ENCODE measurements at places on chromosomes 13 and 19.

DNA sequence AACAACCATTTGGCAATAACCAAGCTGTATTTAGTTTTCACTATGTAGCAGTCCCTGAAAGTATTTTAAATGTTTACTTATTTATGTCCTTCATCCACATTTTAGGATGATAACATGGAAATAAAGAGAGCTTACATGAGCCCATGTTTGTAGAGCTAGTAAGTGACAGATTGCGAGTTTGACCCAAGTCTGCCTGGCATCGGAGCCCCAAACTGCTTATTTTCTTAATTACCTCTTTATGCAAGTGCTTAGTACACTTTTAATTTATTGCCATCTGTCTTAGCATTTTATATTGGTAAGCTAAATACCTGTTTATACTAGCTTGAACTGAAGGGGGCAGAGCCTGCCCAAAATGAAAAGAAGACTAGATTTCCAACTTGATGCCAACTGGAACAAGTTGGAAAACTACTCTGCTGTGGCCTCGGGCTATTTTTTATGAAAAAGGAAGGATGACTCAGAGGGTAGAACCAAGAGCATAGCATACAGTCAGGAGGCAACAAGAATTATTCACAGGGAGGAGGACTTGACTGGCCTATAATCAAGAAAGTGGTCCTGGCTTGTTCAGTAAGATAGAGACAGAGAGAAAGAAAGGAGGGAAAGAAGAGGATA, 150.2 kb downstream of the NDFIP2 start:
- no peak for DNase-seq

DNA sequence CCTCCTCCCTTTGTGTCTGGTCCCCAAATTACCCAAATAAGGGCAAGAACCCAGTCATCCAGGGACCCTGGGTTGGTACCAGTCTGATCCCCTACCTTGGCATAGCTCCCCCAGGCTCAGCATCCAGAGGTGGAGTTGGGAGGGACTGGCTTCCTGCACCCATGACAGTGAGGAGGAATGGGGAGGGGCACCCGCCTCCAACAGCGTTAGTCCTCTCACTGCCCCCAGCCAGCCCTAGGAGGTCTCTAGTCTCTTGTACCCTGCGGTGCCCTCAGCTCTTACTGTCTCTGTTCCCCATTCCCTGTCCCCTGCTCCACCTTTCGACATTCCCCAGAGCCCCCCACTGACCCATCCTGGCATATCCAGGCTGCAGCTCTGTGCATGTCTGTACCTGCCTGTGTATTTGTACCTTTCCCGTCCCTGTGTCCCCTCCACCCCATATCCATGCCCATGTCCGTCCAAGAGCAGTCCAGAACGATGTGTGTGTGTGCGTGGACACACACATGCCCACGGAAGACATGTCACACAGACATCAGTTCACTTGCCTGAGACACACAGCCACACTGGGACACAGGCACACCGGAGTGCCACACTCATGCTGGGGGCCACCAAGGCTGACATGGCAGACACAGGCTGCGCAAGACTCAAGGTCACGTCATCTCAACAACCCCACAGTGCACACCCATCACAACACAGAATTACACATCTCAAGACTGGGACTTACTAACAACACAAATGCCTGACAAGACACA, 17.8 kb downstream of the ERFL start:
- DNase-seq, result no peak

DNA sequence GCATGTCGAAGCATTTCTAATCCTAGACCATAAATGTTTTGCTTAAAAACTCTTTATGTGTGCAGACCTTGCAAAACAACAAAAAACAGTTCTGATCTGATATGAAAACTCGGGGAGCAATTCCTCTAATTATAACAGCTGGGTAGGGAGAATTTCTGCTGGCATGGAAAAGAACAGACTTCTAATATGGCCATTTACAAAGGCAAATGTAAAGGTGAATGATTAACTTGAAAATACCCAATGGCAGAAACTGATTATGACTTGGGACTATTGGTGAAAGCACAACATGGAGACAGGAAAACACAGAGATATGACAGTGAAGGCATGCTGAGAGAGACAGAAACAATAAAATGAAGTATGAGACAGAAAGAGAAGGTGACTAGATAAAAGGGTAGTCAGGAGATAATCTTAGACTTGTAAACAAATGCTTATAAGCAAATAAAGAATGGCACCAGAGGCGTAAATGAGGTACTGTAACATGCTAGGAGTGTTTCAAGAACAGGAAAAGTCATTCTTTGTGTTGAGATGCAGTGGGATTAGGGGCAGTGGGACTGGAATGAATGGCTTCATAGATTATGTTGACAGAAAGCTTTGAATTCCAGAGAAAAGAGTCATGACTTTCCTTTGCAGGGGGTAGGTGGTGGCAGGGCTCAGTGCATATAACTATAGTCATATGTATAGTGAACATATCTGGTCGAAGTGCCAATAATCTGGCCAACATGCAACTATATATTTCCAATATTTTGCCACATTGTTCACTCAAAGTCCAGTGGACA, 393.0 kb downstream of the ITGBL1 start:
- DNase-seq, result no peak

- DNase-seq, result no peak
Measured at GRCh38 chr13:111875915-111876314, 191.0 kb upstream of the SOX1 start.

- DNase-seq, result no peak
Measured at GRCh38 chr13:25192489-25192888, 20.4 kb upstream of the AMER2 start.

DNA sequence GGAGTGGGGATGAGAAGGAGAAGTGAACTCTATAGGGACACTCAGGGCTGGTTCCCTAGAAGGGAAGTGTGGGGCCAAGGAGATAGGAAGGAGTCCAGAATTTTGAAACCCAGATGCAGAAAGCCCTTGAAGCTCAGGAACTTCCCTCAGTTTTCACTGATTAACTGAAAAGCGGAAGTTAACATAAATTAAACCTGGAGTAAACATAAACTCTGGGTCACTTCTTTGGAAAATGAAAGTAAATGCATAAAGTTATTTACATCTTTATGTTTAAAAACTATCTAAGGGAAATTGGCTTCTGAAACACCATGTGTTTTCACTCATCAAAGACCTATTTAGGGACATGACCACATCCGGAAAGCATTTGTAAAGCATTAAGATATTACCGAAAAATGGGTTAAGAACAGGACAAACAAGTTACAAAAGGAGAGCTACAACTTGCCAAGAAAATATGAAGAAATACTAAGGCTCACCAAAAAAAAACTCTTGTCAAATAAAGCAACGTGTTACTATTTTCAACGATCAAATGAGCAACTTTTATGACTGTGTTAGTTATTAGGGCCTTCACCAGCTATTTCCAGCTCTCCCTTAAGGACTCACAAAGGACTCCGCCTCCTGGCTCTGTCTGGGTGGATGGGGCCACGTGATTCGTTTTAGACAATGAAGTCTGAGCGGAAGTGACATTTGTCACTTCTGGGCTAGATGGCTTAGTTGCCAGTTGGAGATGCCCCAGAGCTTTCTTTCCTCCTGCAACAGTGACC, 439.1 kb upstream of the ZNF507 start:
- DNase-seq, result no peak

DNA sequence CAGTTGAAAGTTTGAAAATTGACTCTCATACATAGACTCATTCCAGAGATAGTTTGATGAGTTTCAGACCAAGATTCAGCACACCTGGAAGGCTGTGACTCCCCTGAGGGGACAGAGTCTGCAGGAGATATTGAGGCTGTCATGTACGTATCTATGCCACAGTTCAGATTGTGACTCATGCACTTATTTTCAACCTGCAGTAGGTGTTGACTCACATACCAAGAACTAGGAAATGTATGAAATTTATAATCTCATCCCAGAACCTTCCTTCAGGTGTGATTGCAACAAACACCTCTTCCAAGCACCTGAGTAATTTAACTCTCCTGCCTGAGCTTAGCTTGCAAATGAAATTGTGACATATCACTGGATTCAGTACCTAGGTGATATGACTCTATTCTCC, 64.4 kb upstream of the ZNF43 start:
- no peak for DNase-seq

- DNase-seq, result no peak
Measured at GRCh38 chr13:51595416-51595815, 11.2 kb downstream of the WDFY2 start.

GRCh38 chr13:27712421-27712820, 79.9 kb upstream of the GSX1 start:
- DNase-seq, result no peak

- DNase-seq, result peak; percentile 73
Measured at GRCh38 chr19:50358483-50359327, 6.7 kb downstream of the NAPSA start.

- no peak for DNase-seq
Measured at GRCh38 chr13:112693831-112694497, 4.1 kb downstream of the ATP11A start.

DNA sequence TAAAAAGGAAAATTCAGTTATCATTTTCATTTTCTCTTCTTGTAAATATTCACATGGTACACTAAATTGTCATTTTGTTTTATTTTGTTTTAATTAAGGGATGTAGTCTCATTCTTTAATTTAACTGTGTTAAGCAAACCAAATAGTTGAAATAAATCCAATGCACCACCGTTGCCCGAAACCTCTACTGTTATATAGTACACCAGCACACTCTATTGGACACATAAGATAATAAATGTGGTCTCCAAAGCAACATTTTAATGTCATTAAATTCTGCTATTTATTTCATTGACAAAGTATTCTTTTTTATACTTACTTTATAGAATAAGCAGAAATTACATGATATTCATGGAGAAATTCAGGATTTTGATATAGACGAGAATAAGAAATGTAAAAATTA, 156.4 kb upstream of the FREM2 start:
- DNase-seq, result no peak

DNA sequence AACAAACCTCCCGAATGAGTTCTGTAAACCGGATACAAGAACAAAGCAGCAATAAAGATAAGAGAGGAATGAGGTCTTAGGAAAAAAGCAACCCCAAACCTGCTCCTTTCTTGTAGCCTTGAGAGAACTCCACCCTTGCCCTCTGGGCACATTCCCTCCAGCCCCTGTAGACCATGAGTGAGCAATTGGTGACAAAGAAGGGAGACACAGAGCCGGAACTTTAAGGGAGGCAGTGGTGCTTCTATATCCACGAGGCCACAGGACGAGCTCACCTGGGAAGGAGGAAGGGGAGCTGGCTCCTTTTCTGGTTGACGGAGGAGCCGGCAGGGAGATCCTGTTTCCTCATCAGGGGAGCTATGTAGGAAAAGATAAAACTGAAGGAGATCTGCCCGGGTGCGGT, 13.0 kb downstream of the BRME1 start:
- no peak for DNase-seq

GRCh38 chr13:71417205-71417604, 449.8 kb downstream of the DACH1 start:
- DNase-seq, result no peak

GRCh38 chr19:54473071-54473891, at the start of gene CDC42EP5:
TSS of gene CDC42EP5 (minus strand) at chr19:54473296. CDS start at chr19:54465547, 7,749 bp downstream.
- DNase-seq, result no peak

GRCh38 chr19:48742096-48742495, 1.7 kb upstream of the RASIP1 start:
- DNase-seq, result no peak

- no peak for DNase-seq
Measured at GRCh38 chr19:2500841-2501261, 24.9 kb downstream of the GADD45B start.

DNA sequence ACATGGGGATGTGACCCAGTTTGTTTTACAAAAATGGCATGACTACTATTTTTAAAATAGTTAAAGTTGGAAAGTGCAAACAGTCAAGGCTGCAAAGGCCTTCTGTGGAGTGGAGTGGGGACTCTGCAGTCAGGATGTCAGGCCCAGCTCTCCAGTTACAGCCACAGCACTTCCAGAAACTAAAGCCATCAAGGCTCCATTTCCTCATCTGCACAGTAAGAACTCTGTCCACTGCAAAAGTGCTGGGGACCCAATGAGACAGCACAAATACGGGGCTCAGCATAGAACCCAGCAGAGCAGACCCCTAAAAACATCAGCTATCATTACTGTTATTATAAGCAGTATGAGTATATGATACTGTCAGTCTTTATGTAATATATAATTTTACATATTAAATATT, 73.6 kb downstream of the SACS start:
- no peak for DNase-seq

GRCh38 chr19:55272142-55272541, 7.8 kb downstream of the HSPBP1 start:
- no peak for DNase-seq

GRCh38 chr13:30382836-30383525, 39.3 kb upstream of the UBE2L5 start:
- DNase-seq, result no peak

DNA sequence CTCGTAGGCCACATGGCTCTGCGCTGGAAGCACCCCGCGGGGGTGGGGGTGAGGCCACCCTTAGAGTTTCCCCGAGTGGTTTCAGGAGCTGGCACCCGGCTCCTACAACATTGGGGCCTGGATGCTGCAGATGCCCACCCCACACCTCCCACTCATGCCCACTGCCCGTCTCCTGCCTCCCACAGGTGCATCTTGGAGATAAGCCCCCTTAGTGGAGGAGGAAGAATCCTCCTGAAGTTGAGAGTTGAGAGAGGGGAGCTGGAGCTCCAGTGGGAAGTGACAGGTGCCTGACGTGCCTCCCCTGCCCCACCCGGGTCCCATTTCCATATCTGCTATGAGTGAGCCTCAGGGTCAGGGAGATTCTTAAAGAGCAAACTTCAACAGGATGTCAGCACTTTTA, 341.3 kb downstream of the TEX29 start:
- DNase-seq, result no peak

DNA sequence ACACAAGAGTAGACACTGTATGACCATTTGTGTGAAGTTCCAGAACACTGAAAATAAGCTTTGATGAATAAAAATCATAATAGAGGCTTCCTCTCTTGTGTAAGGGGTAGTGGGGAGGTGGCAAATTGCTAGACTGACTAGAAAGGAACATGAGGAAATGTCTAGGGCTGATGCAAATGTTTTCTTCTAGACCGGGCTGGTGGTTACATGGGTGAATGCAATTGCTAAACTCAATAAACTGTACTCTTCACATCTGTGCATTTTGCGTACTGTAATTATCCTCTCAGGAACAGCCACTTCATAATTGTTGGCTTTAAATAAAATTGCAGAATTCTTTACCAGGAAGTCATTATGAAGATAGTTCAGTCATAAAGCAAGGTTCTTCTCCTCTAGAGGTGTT, 5.2 kb upstream of the KBTBD7 start:
- DNase-seq, result no peak

- no peak for DNase-seq
Measured at GRCh38 chr19:13054626-13055212, 47.9 kb downstream of the LYL1 start.

Measured in T-helper 1 cell (primary cell).